Stromal cell of bone marrow (primary cell): ENCODE measurements at places on chromosomes 5 and 9.

DNA sequence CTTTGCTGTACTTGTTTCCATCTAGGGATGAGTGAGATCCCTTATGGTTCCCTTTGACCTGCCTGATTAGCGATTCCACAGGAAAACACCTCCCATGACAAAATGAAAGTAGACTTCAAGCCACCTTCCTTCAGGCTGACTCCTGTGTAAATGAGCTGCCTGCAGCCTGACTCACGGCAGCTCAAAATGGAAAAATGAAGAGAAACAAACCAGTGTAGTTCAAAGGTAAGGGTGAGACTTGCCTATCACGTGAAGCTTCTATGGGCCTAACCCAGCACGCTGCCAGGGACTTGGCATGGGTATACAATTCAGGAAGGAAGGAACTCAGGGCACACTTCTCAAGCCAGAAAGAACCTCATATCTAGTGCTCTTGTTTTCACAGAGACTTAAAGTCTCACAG lies 110.1 kb upstream of the LRRTM2 start:
- no peak for DNase-seq

DNA sequence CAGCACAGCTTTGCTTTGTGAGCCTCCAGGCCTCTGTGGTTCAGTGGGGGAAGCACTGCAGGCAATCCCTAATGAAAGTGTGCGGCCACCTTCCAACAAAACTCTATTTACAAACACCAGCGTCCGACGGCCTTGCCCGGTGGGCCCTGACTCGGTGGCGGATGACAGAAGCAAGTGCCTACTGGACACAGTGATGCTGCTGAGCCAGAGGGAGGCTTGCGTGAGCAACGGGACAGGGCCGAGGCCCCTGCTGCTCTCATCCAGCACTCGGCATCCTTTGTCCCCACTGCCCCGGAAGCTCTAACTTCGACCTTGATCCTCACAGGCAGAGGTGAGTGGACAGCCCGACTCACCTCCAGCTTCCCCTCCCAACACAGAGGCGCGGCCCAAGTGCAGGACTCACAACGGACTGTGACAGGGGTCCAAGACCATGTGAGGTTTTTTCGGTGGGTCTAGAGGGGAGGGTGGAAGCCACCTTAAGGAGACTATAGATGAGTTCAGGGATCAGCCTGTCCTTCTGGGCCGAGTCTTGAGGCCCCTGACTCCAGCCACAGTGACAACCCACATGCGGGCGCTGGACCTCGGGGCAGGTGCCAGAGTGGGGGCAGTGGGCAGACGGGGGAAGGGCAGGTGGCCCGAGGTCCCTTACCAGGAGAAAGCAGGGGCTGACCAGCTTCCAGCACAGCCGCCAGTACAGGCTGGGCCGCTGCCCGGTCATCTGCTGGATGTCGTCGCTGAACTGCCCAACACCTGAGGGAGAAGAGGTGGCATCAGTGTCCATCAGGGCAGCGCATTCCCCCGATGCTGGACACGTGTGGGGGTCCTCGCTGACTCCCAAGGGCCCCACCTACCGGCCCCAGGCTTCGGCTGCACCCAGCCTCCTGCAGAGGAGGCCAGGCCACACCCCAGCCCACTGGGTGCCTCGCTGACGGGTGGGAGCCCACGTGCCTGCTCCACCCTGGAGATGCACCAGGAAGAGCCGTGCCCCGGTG lies 39.4 kb downstream of the SLC6A3 start:
- DNase-seq = no peak

GRCh38 chr5:98187945-98188344 lies 585.5 kb upstream of the RGMB start:
- DNase-seq = no peak

- DNase-seq = no peak
Observed at GRCh38 chr5:121299153-121299552, 552.5 kb upstream of the FTMT start.

- no peak for DNase-seq
Observed at GRCh38 chr5:149672701-149673476, 57.2 kb upstream of the PPARGC1B start.

GRCh38 chr5:102682101-102682647 lies 72.9 kb upstream of the PAM start:
- DNase-seq = no peak

DNA sequence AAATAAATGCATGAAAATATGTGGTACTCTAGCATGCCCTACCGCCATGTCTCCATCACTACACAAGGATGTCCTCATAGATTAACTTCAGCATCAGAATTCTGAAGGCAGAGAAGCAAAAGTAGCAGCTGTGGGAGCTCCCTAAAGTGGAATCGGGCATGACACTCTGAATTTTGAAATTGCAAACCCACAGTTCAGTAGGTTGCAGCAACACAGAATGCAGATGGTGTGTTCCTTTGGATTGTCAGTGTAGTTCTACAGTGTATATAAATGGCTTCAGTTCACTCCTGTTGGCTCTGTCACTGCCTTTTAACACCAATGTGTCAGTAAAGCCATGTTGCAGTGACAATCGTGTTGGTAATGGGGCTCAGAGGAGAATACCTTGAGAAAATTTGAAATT lies 973.6 kb upstream of the WWC1 start:
- DNase-seq = no peak

GRCh38 chr9:131406563-131407436 lies 12.9 kb downstream of the PRRC2B start:
- DNase-seq = no peak

DNA sequence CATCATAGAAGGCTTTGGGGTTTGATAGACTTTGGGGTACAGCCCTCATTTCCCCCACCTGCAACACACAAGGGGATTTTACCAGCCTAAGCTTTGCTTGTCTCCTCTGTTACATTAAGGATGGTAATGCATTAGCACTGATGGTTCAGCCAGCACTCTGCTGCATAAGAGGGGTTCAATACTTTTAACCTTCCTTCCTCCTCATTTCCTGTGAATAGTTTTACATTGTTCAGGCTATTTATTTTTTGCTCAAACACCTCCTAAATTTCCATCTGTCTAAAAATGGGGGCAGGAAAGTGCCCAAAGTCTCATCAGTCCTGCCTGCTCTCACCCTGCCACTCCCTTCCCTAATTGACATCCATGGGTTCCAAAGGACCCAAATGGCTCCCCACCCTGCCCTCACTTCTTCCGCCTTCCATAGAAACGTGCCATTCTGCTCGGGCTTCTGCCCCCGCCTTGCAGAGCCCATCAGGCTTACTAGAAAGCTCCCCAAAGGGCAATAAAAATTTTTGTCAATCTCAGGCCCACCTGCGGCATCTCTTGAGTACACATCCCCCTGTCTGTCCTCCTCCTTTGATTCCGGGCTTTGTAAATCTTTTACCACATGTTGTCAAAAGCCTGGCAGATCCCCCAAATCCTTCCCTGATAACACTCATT lies 239.5 kb upstream of the SLC24A2 start:
- no peak for DNase-seq

- DNase-seq = no peak
Observed at GRCh38 chr9:126773004-126773607, 31.7 kb upstream of the ZBTB43 start.

GRCh38 chr9:123682746-123683145 lies 247.2 kb downstream of the DENND1A start:
- DNase-seq = no peak

GRCh38 chr9:80699511-80699998 lies 989.8 kb downstream of the TLE1 start:
- peak; percentile 68 for DNase-seq

DNA sequence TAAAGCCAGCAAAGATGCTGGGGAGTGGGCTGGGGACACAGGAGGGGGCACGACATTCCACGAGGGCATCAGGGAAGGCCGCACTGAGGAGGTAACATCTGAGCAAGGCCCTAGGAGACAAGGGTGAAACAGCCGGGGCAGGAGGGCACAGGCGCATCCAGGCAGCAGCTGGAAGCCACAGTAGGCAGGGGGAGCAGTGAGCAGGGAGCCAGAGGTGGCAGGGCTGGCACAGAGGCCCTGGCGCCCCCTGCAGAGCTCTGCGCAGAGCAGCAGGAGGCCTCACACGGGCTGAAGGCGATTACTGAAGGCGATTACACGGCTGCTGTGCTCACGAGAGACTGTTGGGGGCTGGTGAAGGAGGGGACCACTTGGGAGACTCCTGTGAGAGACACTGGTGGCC lies 15.4 kb downstream of the LMAN2 start:
- no peak for DNase-seq

DNA sequence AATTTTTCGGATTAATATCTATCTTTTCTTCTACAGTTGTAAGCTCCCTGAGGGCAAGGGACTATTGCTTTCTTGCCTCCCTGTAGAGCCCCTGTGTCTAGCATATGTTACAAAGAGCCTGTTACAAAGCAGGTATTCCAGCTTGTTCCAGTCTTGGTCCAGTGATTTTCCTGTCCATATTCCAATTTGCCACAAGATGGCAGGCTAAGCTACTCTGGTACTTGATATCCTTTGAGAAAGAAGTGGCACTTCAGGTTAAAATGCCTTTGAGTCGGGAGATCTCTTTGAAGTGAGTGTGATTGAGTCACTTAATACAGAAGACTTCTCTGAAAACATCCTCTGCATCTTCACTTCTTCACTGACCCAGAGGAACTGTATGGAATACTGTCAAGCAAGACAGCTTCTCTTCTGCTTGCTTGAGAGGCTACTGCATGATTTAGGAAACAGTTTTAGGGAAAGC lies 24.5 kb downstream of the CAVIN4 start:
- peak; percentile 23 for DNase-seq

DNA sequence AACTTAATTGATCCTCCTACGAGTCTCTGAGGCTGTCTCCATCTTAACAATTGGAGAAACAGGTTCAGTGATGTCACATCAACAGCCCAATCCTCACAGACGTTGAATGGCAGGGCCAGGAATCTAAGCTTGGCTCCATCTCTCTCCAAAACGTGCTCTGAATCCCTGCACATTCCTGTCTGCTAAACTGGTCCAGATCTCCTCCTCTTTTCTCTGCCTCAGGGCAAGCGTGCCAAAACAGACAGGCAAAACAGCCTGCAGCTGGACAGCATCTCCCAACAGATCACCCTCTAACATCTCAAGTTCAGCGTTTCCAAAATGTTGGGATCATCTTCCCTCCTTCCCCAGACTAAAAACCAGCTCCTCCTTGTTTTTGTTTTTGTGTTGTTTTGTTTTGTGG lies 6.6 kb downstream of the FBP1 start:
- DNase-seq = no peak

- DNase-seq = no peak
Observed at GRCh38 chr5:60763061-60763460, 63.1 kb upstream of the DEPDC1B start.

GRCh38 chr9:111730937-111731567 lies 63.7 kb downstream of the SHOC1 start:
- DNase-seq = no peak

GRCh38 chr5:43420241-43420640 lies 8.1 kb upstream of the CCL28 start:
- no peak for DNase-seq

- peak; percentile 15 for DNase-seq
Observed at GRCh38 chr9:19720377-19720776, 68.5 kb downstream of the SLC24A2 start.

GRCh38 chr5:15877914-15878313 lies 301.7 kb downstream of the MARCHF11 start:
- no peak for DNase-seq

DNA sequence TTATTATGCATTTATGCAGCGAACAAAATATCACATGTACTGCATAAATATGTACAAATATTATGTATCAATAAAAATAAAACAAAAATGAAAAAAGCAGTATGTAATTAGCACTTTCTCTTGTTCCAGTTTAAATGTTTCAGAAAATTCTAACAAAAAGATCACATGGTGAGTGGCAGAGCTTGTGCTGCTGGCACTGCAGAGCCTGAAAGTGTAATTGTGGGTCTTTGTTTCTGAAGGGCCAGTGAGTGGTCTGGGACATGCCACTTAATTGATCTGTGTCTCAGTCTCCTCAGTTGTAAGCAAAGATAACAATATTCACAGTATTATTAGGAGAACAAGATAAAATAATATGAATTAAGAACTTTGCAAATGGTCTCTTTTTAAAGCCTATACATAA lies 39.5 kb upstream of the RAI14 start:
- DNase-seq = no peak

GRCh38 chr5:119220576-119221197 lies 135.1 kb upstream of the TNFAIP8 start:
- DNase-seq = no peak
